Activated CD4-positive, alpha-beta T cell treated with anti-CD3 and anti-CD28 coated beads, Interleukin-2, Interleukin-6, amounts not matched to agents 100 ng/mL and 50 ng/mL, durations not matched to agents 16 hours and 8 hours (primary cell): ENCODE measurements at places on chromosomes 16 and 17.

DNA sequence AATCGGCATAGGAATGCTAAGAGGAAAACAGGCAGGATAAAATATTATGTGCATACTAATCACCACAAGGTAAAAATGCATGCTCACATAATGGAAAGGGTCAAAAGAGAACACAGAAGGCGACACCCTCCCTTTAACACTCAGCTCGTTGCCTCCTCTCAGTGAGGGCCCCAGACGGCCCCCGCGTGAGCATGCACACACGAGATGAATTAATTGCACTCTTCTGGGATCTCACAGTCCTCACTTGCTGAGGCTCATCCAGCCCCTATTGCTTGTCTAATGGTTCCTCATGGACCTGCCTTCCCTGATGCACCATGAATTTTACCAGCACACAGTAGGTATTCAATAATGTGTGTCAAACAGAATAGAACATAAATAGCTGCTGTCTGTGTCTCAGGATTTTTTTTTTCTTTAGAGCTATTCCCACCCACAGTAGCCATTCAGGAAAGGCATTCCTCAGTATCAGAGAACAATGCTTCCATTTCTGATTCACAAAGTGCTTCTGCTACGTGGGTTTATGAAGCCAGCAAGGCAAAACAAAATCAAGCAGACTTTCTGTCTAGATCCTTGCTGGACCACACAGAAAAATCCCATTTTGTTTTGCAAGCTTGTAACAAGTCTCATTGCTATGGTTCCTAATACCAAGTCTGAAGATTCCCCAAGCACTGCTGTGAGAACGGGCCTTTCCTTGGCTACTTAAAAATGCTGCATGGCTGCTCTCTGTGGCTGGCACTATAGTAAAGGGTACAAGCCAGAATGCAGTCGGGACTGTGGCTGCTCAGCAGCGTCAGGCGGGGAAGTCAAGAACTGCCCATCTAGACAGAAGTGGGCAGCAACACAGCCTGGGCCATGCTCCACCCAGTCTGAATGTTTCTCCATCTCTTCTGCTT lies 43.6 kb downstream of the TOM1L2 start:
- no peak for DNase-seq

DNA sequence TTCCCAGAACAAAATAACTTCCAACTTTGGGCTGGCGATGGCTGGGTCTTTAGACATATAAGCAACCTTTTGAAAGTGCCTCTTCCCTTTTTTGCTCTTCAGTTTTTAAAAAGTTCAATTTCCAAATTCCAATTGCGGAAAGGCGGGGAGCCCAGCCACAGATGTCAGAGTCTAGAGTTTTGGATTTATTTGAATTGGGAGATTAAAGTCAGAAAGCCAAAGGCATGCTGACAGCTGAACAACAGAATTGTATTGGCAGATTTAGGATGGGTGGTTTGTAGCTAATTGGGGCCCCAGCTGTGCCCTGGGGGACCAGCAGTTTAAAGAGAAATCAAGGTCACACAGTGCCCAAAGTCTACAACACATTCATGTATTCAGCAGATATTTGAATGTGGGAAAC lies 10.5 kb downstream of the YPEL2 start:
- DNase-seq: no peak

GRCh38 chr16:11183951-11184350 lies 72.1 kb downstream of the SOCS1 start:
- DNase-seq: no peak

- no peak for DNase-seq
Measured at GRCh38 chr17:7593296-7593695, 3.4 kb upstream of the SOX15 start.

DNA sequence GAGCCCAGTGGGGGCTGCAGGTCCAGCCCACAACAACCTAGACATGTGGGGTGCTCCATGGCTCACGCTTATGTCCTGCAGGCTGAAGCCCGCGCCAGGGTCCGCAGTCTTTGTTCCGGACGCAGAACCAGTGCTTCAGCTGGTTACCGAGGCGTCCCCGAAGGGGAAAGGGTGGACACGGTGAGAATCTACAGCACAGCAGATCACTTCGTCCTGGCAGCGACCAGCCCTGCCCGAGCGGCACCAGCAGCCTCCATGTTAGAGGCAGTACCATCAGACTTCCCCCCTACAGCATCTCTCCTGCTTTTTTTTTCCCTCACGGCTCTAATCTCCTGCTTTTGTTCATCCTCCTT lies 1736.4 kb downstream of the TP53TG3F start:
- no peak for DNase-seq
